ENCODE measurements at places on chromosomes 16 and 17.

DNA sequence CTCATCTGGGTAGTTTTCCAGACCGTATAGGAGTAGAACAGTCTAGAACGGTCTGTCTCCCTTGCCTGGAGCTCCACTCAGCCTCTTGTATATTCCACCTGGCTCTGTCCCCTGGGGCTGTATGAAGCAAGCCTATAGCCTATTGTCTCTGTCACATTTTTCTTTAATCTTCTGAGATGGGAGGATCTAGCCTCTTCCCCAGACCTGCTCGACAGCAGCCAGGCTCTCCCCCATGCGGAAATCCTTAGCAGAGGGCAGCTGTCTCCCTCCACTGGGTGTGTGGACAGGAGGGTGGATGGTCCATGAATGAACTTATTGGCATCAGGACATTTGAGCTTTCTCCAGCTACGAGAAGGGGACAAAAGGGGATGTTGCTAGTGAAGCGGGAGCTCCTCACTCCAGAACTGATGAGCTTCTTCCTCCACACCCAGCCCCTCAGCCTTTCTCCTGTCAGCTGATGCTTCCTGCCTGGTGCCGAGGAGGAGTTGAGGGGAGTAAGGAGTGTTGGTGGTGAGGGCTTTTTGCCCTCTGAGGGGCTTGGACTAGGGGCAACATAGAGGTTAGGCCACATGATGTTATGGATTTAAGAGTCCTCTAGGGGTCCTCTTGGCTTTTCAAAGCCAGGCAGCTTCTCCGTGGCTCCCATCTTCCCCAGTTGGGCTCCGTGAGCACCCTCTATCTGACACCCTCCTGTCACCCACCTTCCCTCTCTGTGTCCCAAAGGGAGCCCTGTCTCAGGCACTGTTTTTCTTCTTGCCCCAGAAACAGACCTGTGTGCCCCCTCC is 28.0 kb downstream of the ARHGAP23 start:
- no peak for DNase-seq

GRCh38 chr16:89363621-89364393 is 126.6 kb downstream of the ANKRD11 start:
- DNase-seq: peak; percentile 79

- DNase-seq: peak; percentile 76
Measured at GRCh38 chr16:84952335-84953189, 58.8 kb downstream of the ZDHHC7 start.

DNA sequence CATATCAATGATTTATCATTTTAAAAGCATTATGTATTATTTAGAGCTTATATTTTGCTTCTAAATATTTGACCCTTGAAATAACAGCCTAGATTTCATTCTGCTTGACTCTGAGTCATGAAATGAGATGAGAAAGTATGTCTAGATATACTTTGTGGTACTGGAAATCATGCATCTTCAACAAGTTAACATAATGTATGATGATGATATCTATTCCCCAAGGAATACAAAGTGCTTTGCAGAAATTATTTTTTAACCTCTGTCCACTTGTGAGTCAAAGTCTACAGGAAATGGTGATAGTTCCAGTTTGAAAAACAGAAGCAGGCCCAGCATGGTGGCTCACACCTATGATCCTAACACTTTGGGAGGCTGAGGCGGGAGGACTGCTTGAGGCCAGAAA is 36.1 kb downstream of the GOSR1 start:
- peak; percentile 69 for DNase-seq

DNA sequence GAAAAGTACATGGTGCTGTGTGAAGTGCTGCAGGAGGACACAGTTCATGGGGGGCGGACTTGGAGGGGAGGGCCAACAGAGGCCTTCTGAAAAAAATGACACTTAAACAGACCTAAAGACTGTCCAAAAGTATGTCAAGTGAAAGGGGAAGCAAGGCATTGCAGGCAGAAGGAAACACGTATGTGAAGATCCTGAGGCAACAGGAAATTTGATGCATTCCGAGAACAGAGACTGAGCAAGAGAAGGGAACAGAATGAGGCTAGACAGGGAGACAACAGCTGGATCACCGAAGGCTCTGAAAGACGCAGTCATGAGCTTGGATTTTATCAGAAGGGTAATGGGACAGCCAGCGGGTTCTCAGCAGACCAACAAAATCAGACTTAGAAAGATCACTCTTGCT is 1.1 kb downstream of the IFT20 start:
- no peak for DNase-seq

DNA sequence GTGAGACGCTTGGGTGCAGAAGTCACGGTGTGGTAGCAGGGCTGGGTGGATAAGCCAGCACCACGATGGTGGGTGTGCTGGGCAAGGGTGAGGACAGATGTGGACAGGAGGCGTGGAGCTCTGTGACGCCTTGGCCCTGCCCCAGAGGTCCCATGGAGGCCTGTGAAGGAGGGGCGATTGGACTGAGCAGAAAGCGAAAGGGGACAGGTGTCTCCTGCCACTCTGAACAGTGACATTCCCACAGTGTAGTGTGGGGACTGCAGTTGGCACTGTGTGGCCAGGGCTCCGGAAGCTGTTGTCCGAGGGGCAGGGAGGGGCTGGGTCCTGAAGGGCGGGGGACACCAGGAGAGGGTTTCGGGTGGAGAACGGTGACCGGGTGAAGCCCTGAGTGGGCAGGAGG is 7.3 kb downstream of the TBC1D24 start:
- no peak for DNase-seq

GRCh38 chr17:80827646-80828643 is 163.7 kb upstream of the CHMP6 start:
- DNase-seq: peak; percentile 14

DNA sequence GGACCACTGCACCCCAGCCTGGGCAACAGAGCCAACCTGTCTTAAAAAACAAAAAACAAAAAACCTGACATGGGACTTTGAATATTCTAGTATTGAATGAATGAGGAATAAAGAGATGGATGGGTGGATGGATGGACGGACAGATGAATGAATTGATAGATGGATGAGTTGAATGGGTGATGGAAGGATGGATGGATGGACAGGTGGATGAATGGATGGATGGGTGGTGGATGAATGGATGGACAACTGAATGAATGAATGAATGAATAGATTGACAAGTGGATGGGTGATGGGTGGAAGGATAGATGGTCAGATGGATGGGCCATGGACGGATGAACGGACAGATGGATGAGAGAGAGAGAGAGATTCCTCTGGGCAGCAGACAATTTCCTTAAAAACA is 22.8 kb upstream of the CEP20 start:
- DNase-seq: no peak

- DNase-seq: no peak
Measured at GRCh38 chr17:73546770-73547536, 97.3 kb downstream of the SDK2 start.

- no peak for DNase-seq
Measured at GRCh38 chr17:75778861-75779249, 5.8 kb upstream of the UNK start.

GRCh38 chr17:58330997-58331814 is 2.6 kb upstream of the TSPOAP1 start:
- peak; percentile 79 for DNase-seq

- no peak for DNase-seq
Measured at GRCh38 chr17:66438101-66438500, 135.7 kb downstream of the PRKCA start.

DNA sequence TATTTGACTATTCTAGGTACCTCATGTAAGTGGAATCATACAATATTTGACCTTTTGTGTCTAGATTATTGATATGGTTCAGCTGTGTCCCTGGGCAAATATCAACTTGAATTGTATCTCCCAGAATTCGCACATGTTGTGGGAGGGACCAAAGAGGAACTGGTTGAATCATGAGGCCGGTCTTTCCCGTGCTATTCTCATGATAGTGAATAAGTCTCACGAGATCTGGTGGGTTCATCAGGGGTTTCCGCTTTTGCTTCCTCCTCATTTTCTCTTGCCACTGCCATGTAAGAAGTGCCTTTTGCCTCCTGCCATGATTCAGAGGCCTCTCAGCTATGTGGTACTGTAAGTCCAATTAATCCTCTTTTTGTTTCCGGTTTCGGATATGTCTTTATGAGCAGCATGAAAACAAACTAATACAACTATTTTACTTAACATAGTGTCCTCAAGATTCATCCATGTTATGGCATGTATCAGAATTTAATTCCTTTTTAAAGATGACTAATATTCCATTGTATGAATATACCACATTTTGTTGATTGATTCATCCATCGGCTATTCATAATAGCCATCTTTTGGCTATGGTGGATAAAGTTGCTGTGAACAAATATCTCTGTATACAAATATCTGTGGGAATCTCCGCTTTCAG is 129.1 kb downstream of the FTO start:
- no peak for DNase-seq

- DNase-seq: no peak
Measured at GRCh38 chr17:74711058-74711824, 1.5 kb downstream of the CD300LF start.

- no peak for DNase-seq
Measured at GRCh38 chr16:24257958-24258357, 1.8 kb downstream of the CACNG3 start.

DNA sequence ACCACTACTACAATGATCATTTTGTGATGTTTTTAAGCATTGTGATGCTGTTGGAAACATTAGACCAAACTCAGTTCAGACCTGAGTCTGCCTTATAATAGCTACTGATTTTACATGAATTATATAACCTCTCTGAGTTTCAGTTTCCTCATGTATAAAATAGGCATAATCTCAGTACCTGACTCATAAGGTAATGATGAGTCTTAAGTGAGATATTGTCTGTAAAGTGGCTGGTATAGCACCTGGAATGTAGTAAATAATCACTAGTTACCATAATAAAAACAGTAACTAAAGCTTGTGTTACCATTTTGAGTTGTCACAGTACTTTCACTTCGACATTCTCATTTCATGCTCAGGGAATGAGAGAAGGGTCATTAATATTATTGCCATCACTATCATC is 381.5 kb upstream of the SALL1 start:
- DNase-seq: no peak

GRCh38 chr17:63033142-63033541 is 67.1 kb downstream of the TANC2 start:
- no peak for DNase-seq

DNA sequence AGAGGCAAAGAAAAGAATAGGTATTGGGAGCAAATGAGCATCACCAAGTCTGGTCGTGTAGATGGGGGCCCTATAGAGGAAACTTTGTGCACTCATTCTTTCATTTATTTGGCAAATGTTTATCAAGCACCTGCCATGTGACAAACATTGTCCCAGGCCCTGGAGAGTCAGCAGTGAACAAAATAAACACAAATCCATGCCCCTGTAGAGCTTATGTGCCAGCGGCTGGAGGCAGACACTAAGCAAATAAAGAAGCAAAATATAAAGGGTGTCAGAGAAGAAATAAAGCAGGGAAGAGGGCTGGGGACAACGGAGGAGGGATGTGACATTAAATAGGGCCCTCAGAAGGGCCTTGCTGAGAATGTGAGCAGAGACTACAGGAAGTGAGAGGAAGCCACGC is 45.5 kb downstream of the KATNIP start:
- DNase-seq: no peak

DNA sequence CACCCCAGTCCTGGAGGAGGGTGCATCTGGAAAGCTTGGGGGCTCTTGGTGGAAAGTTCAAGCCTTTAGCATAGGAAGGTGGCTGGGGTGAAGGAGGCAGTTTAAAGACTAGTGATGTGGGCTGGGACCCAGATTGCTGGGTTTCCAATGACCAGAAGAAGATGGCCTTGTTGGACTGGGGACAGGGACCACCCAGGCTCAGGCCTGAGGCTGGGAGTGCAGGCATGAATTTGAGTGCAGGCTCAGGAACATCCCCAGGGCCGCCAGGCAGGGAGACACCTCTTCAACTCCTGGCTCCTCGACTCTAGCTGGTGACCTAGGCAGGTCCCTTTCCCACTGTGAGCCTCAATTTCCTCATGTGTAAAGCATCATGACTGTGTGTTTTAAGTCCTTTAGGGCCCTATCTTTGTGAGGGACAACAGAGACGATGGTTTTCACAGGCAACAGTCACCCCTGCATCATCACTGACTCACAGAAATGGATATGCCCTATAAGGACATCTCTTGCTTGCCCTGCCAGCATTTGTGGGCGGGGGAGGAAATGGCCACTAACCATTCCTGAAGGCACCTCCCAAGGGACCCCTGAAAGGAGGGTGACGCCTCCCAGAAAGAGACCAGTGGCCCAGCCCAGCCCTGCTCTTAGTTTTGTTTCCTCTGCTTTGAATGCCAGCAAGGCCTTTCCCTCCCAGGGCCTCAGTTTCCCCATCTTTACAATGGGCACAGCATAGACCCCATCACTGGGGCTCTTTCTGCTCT is 11.1 kb downstream of the NLRC5 start:
- DNase-seq: peak; percentile 98

DNA sequence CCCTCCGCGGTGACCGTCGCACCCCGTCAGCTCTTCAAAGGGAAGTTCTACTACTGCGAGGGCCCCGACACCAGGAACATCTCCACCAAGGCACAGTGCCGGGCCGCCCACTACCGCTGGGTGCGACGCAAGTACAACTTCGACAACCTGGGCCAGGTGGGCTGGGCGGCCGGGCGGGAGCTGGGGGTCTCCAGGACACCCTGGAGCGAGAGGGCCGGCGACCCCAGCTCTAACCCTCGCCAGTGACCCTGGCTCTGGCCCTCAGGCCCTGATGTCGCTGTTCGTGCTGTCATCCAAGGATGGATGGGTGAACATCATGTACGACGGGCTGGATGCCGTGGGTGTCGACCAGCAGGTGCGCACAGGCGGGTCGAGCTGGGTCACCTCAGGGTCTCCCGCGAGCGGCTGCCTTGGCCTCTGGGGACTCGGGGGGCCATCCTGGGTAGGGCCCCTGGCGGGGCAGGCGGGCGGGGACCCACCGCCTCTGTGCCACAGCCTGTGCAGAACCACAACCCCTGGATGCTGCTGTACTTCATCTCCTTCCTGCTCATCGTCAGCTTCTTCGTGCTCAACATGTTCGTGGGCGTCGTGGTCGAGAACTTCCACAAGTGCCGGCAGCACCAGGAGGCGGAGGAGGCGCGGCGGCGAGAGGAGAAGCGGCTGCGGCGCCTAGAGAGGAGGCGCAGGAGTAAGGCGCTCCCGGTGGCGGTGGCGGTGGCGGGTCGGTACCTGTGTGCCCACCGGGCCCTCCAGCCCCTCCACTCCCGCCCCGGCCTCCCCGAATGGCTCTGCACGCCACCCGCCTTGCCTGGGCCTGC is 13.4 kb downstream of the TPSG1 start:
- DNase-seq: no peak

GRCh38 chr17:17722081-17722905 is 41.0 kb downstream of the RAI1 start:
- no peak for DNase-seq

- DNase-seq: no peak
Measured at GRCh38 chr17:76097716-76098295, 5.8 kb downstream of the EXOC7 start.

GRCh38 chr17:48545022-48545375 is at the start of gene HOXB2:
HOXB2 (minus strand) TSS chr17:48545109; CDS start chr17:48544911, 198 bp downstream.
- DNase-seq: peak; percentile 77

- DNase-seq: peak; percentile 69
Measured at GRCh38 chr17:53462393-53462811, 360.3 kb upstream of the KIF2B start.

All from fibroblast of skin of right biceps (primary cell).